Lower lobe of right lung (tissue), 2 donors: ENCODE measurements at places on chromosomes 3 and 15. TPM values are rescaled to one million over a fixed set of nuclear protein-coding genes. Genes with fewer than 3 reads are reported as not detected.

- no peak for DNase-seq
These were observed 274.2 kb downstream of the LRTM1 start for GRCh38 chr3:54653456-54654195.

DNA sequence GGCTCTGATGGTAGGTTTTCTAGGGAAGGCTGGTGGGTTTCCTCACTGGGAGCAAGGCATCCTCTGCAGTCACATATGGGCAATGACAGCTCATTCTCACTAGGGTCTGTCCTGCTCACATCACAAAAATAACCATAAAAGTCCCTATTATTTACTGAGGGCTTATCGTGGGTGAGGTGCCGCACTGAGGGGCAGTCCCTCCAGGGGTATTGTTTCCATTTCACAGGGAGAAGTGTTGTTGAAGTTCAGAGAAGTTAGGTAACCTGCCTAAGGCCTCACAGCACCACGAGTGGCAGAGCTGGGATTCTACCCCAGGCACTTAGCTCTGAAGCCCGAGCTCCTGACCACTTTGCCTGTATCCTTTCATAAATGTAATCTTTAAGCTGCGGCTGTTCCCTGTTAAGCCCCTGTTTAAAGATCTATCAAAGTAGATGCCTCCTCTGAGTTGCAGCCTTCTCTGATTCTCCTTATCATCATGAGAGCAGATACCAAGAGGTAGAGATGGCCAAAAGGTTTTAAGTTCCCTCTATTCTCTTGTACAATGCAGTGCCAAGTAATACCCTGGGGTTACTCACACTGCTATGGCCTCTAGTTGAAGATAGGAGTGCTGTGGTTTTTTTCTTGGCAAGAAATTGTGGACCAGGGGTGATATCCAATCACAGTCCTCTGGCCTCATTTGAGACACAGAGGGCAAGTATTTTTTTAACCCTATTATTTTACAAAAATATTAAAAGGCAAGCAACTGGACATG, 107.0 kb downstream of the RPLP1 start:
- no peak for DNase-seq

- no peak for DNase-seq
These were observed 614 bp upstream of the MINDY2 start for GRCh38 chr15:58770519-58770856.

GRCh38 chr15:43276563-43277200, 10.0 kb upstream of the TGM5 start:
- no peak for DNase-seq

DNA sequence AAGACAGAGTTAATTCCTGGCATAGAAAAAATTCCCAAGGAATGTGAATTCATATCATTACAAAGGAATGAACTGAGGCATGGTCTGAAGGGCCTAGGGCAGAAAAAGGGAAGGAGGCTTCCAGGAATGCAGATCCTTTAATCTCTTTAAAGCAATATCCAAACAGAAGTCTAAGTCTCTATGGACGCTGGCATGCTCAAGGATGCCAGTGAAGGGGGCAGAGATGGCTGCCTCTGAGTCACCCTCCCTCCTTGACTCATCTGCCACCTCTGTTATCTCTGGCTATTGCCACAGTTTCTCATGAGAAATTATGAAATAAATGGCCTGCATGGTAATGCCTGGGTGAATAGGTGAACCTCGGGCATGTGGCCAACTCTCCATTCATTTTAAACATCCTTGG, 96.3 kb upstream of the BCL6 start:
- DNase-seq = no peak

SLC24A5 gene
- not detected for total RNA-seq

TP63 gene
- total RNA-seq = 2.1 TPM

GRCh38 chr3:72150634-72151412, 365.9 kb upstream of the PROK2 start:
- DNase-seq = no peak

DLEC1 gene
- 15.0 TPM for total RNA-seq
